WERI-Rb-1 (cell line): ENCODE measurements at places on chromosomes 13 and 19.

DNA sequence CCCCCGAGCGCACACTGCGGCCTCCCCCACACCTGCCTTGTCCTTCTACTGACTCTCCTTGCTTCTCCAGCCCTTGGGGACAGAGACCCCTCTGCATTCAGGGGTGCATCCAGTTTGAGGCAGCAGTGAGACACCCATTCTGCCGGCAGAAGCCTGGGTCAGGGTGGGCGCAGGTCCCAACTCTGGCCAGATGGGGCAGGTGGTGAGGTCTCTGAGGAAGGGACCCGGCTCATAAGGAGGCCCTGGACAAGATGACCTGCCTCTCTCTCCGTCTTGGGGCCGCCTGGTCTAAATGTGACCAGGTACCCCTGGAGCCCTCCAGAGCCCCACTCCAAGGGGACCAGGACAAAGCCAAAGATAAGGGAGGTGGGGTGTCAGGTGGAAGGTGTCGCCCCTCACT is 6.1 kb downstream of the CHERP start:
- DNase-seq: no peak

- DNase-seq: no peak
Measured at GRCh38 chr13:34567597-34567996, 374.5 kb upstream of the NBEA start.

- no peak for DNase-seq
Measured at GRCh38 chr13:40447857-40448256, 218.6 kb downstream of the FOXO1 start.

DNA sequence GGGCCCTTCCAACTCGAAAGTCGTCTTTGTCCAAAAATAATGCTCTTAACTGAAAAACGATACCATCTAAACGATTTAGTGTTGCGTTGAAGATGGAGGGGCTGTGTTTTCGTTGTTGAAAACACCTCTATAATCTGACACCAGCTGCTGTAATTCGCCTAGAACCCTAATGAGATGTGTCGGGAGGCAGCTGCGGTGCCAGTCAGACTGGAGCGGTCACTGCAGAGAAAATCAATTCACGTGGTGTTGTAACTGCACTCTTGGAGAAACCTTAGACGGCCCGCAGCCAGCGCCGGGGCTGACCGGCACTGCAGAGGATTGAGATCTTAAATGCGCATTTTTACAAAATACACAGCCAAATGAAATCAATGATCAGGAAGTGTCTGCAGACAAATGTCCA is 339.1 kb downstream of the ZNF536 start:
- DNase-seq: peak; percentile 87

DNA sequence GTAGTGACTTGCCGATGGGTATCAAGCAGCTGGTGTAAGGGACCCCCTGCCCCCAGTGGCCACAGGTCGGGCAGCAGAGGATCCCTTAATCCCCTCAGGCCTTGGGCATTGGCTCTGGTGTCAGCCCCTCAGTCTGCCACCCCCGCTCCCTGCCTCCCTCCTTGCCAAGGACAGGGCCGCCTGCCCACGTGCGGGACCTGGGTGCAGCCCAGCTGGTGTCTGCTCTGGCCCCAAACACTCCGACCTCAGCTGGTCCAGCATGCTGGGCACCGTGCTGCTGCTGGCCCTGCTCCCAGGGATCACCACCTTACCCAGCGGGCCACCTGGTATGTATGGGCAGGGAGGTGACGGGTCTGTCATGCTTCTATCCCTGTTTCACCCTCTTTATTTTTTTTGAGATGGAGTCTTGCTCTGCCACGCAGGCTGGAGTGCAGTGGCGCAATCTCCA is at the start of gene TGFBR3L:
TSS of gene TGFBR3L (plus strand) at position 233 of the 448 bp plus-strand sequence.
- DNase-seq: peak; percentile 30

DNA sequence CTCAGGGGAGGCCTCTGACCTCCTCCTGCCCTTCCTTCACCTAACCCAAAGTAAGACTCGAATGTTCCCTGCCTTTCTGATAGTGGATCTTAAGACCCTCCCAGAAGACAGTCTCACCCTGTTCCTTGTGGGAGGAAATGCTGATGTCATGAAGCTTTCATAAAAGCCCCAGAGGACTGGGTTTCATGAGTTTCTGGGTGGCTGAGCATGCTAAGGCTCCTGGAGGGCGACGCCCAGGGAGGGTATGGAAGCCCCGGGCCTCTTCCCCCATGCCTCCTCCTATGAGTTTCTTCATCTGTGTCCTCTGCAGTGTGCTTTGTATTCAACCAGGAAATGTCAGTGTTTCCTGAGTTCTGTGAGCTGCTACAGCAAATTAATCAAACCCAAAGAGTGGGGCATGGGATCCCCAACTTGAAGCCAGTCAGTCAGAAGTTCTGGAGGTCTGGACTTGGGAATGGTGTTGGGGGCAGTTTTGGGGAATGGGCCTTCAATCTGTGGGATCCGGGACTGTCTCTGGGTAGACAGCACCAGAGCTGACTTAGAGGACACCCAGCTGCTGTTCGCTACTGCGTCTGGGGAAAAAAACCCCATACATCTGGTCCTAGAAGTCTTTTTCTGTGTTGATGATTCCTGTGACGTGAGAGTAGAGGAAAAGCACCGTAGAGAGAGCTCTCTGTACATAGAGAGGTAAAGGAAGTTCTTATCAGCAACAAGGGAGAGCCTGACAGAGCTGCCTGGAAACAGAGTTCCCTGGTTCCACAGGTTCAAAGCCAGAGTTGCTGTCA is 2.0 kb upstream of the LILRB2 start:
- no peak for DNase-seq

DNA sequence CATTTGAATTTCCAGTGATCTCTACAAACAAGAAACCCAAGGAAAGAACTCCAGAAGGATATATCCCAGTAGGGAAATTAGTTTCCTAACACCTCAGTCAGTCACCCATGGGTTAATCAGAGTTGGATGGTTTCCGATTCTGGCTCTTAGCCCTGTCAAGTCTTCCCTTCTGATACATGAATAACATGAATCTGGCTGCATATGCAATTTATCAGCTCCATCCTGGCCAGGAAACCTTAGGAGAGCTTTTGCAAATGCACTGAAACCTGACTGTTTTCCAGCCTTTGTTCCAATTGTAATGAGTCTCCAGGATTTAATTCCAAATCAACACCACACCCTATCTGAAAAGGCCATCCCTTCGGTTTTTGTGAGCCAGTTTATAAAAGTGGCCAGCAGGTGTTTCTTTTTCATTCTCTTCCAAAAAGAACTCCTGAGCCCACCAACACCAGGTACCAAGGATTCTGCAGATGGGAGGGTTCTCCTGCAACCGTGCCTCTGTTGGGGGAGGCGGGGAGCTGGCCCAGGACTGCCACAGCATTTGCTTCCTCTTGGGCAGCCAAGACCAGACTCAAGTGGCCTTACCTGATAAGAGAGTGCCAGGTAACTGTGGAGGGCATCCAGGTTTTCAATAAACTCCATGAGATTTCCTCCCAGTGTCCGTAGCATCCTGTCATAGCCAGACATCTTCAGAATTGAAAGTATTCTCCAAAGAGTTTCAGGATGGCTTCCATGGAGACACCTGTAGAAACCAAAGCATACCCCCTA is 77.5 kb downstream of the C13orf42 start:
- no peak for DNase-seq

GRCh38 chr19:49802836-49803528 is 10.1 kb downstream of the FUZ start:
- DNase-seq: no peak
